ENCODE measurements at places on chromosomes 13 and 19.

DNA sequence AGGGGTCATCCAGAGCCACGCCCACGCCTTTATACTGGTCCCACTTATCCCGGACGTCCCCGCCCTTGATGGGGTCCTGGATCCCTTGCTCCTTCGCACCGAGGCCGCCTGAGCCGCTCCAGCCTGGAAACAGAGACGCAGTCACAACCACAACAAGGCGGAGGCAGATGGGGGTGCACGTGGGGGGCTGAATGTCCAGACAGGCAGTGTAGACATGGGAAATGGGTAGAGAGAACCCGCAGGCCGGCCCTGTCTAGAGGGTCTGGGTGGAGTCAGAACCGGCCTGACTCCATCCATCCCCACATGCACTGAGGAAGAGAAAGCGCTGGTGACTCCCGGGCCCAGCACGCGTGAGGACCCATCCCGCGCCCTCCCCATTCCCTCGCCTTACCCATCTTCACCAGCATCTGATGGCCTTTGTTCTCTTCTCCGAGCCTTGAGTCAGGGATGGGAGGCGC lies 23.0 kb downstream of the CHERP start:
- no peak for DNase-seq

GRCh38 chr19:11378319-11379189 lies 4.1 kb downstream of the SWSAP1 start:
- DNase-seq, result no peak

- no peak for DNase-seq
Observed at GRCh38 chr13:98847780-98848179, 95.3 kb upstream of the SLC15A1 start.

- DNase-seq, result no peak
Observed at GRCh38 chr13:47310401-47310800, 413.5 kb upstream of the HTR2A start.

- no peak for DNase-seq
Observed at GRCh38 chr19:39915101-39915847, 19.2 kb downstream of the FCGBP start.

- no peak for DNase-seq
Observed at GRCh38 chr19:5246554-5247155, 94.0 kb downstream of the PTPRS start.

DNA sequence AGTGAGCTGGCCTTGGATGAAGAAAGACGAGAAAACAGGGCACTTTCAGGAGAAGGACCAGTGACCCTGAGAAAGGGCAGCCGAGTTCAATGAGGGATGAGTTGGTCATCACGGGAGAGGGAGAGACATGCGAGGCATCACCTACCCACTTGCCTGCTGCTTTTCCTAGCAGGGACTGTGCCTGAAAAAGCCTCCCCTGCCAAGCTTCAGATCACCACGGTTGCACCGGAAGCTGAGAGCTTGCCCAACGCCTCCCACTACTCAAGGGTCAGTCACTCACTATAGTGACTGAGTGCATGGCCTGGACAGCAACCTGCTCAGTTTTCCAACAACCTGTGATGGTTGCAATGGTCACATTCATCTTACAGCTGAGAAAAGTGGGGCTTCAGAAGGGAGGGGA lies 12.6 kb upstream of the EPHX3 start:
- DNase-seq, result no peak

- DNase-seq, result no peak
Observed at GRCh38 chr19:4322942-4323665, 15.5 kb downstream of the STAP2 start.

- DNase-seq, result no peak
Observed at GRCh38 chr19:31146546-31147183, 202.6 kb downstream of the TSHZ3 start.

GRCh38 chr13:112104881-112105234 lies 37.9 kb downstream of the SOX1 start:
- DNase-seq, result no peak

DNA sequence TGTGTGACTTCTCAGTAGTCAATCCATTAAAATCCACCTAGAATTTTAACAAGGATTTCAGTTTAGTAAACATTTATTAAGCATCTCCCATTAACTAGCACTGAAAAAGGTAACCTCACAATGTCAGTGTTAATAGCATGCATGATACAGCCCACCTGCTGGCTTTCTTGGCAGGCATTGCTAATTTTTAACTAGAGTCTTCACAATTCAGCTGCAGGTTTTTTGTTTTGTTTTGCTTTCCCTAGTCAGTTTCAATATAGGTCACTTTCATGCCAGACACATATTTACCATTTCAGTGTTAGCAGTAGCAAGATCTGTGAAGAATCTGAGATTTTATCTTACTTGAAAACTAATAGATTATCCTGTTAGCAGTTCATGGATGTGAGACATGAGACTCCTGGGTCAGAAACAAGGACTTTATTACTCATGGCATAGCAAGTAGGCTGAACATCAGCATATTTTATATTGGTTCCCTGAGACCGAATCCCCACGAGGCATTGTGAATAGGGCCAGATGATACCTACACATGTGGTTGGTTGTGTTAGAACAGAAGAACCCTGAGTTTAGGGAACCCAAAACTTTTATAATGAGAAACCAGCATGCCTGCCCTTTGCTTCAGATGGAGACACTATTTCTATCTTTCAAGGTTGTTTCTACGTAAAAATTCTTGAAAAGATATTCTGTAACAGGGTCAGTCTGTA lies 198.0 kb upstream of the HTR2A start:
- no peak for DNase-seq

DNA sequence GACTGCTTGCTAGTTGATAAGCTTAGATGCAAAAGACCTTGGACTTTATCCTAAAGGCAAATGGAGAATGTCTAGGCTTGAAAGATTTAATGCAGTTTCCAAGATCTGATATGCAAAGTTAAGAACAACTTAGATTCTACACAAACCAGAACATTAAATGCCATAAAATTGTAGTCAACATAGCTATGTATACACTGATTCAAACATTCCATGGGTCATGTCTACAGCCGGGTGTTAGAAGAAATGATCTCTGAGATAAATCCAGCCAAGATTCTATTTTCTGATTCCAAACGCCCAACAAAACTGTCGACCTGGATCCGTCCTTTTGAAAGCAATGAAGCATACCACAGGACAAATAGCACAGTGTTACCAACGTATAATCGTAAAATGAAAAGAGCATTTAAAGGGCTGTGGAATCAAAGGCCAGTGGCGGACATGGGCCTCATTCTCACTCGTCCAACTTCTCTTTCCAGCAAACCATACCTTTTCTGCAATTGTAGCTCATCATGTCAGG lies 52.7 kb downstream of the KCTD12 start:
- no peak for DNase-seq

DNA sequence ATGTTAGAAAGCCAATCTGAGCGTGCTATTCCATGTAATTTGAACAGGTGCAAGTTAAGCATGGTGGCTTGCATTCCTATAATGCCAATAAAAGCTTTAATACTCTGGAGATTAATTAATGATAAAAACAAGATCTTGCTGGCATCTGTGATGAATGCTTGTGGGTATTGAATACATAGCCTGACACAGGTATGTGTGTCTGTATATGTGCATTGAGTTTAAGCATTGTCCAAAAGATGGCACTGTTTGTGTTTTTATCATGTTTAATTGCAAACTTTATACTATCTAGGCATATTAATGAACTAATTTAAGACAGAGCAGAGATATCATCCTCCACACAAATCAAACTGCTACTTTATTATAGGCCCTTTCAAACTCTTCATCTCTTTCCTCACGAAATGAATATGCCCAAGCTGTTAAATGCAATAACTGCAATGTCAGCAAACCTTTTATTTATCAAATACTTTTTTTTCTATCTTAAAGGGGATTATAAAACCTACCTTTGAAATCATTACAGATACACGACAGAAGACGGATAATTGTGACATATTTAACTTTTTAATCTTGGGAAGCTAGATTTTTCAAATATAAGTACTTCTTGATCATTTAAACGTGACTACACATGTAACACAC lies 86.5 kb downstream of the TNFSF11 start:
- no peak for DNase-seq

DNA sequence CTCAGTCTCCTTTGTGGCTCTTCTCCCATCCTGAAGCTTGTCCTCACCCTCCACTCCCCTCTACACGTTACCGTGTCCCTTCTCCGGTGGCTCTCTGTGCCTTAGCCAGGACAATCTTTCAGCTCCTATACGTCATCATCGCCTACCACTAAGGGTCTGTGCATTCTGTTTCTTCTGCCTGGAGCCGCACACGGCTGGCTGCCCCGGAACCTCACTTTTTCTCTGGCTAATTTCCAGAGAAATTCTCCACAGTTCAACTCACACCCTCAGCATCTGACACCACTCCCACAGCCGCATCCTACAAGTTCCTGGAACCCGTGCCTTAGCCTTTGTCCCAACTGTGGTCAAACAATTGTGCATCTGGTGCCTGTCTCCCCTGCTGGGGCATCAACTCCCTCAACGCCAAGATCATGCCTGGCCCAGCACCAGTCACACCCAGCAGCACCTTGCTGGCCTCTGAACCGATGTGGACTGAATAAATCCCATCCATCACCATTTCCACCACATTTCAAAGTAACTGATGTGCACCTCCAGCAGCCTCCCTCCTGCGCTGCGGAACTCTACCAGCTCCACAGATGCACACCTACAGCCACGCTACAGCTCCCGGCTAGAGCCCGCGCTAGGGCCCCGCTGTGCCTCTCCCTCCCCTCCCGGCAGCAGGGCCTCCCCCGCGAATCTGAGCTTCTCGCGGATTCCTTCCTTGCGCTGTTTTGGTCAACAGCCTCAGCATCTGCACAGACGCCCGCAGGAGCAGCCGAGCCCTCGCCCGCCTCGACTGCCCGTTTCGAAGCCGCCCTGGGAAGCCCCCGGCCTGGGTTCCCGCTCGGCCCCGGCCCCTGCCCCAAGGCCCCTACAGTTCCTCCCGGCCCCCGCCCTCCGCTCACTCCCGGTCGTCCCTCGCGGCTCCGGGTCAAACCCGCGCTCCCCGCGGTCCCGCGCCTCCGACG lies 689 bp downstream of the DCUN1D2 start:
- DNase-seq, result peak; percentile 32

- DNase-seq, result no peak
Observed at GRCh38 chr13:29266261-29266660, 329.2 kb downstream of the SLC7A1 start.

- DNase-seq, result peak; percentile 23
Observed at GRCh38 chr19:1206864-1207450, 1.4 kb downstream of the STK11 start.

- DNase-seq, result no peak
Observed at GRCh38 chr13:39378306-39378705, 224.7 kb downstream of the LHFPL6 start.

GRCh38 chr19:1997353-1998233 lies 17.9 kb downstream of the BTBD2 start:
- no peak for DNase-seq

- no peak for DNase-seq
Observed at GRCh38 chr13:79674765-79675515, 194.0 kb downstream of the NDFIP2 start.

- peak; percentile 50 for DNase-seq
Observed at GRCh38 chr19:8655340-8655709, 24.9 kb downstream of the NFILZ start.

GRCh38 chr13:46531953-46532352 lies 21.0 kb upstream of the LRCH1 start:
- no peak for DNase-seq

- no peak for DNase-seq
Observed at GRCh38 chr13:27997904-27998522, 9.5 kb upstream of the URAD start.

DNA sequence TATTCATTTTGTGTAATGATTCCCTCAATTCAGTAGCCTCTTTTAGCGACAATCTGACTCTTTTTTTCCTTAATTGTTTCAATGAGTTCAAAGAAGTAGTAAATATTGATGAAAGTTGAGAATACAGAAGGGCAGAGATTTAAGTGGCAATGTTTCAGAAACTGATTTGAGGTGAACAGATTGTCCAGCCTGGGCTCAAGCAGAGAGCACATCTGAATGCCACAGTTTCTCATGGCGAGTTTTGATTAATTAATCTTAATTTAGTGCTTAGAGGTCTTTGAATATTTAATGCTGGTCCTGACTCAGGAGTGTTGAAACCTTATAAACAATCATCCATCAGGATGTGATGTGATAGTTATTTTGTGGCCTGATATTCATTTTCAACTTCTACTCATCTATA lies 890.7 kb upstream of the SLITRK6 start:
- DNase-seq, result no peak

DNA sequence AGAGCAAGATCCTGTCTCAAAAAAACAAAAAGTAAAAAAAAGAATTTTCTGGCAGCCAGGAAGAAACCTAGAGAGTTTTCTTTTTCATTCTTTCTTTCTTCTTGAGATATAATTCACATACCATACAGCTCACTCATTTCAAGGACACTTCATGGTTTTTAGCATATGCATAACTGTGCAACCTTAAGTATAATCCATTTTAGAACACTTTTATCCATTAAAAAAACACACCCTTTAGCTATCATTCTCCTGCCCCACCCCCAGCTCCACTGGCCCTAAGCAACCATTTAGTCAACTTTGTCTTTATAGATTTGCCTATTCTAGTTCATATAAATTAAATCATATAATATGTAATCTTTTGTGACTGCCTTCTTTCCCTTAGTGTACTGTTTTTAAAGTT lies 8.1 kb upstream of the IPO5 start:
- DNase-seq, result no peak

DNA sequence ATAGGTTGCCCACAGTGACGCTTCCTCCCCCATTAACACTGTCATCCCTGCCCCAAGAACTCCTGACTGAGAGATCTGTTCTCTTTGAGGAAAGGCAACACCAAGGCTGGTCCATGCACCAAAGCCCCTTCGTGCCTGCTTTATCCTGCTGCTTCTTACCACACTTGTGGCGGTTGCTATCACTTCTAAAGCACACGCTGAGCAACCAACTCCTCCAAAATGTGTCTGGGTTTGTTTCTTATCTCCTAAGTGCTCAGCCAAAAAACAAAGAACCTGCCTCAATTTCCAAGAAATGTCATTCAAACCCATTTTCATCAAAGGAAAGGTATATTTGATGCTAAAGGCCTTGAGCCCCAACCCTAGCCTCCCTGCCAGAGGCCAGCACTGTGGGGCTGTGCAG lies 14.6 kb downstream of the ATP7B start:
- no peak for DNase-seq

Data from activated gamma-delta T cell treated with Interleukin-2 at 50 U/mL for 16 hours (primary cell).